ENCODE measurements at places on chromosomes 7 and 10.

DNA sequence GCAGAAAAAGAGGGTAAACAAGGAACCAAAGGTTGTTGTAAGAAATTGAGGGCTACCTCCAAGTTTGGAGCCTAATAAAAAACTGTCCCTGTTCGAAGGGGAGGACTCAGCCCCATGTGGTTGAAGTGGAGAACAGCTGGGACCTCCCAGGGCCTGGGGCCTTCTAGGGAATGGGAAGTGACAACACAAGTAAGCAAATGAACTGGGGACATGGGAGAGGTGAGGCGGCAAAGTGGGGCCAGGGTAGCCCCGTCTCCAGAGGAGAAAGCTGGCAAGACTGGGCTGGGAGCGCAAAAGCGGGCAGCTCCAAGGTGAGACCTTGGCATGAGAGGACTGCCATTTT, 198.1 kb downstream of the ZNF438 start:
- DNase-seq, result no peak

- DNase-seq, result peak; percentile 85
Measured at GRCh38 chr10:31157123-31158010, 125.7 kb upstream of the ZNF438 start.

DNA sequence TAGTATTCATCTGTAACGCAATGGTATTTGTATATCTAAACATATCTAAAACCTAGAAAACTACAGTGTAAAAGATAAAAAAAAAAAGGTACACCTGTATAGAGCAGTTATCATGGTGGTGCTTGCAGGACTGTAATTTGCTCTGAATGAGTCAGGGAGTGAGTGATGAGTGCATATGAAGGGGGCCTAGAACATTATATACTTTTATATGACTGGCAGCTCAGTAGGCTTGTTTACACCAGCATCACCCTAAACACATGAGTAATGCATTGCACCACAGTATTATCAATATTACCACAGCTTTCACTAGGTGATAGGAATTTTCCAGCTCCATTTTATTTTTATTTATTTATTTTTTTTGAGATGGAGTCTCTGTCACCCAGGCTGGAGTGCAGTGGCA, 40.8 kb downstream of the TRIM24 start:
- DNase-seq, result no peak

GRCh38 chr10:114281461-114281860, 42.4 kb downstream of the VWA2 start:
- no peak for DNase-seq

DNA sequence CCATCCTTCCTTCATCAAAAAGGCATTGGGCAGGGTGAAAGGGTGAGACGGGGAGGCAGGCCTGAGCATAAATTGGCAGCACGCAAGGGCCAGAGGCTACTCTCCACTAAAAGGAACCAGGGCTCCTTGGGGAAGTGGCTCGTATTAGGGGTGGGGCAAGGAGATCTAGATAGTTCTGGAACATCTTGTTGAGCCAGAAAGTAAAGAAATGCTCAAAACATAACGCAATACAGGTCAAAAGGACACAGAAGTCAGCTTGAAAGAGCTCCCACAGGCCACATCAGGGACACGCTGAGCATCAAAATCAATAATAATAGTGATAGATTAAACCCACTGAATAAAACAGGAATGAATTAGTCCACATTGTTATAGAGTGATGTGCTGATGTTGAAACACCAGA, 203.1 kb downstream of the ELMO1 start:
- DNase-seq, result no peak

DNA sequence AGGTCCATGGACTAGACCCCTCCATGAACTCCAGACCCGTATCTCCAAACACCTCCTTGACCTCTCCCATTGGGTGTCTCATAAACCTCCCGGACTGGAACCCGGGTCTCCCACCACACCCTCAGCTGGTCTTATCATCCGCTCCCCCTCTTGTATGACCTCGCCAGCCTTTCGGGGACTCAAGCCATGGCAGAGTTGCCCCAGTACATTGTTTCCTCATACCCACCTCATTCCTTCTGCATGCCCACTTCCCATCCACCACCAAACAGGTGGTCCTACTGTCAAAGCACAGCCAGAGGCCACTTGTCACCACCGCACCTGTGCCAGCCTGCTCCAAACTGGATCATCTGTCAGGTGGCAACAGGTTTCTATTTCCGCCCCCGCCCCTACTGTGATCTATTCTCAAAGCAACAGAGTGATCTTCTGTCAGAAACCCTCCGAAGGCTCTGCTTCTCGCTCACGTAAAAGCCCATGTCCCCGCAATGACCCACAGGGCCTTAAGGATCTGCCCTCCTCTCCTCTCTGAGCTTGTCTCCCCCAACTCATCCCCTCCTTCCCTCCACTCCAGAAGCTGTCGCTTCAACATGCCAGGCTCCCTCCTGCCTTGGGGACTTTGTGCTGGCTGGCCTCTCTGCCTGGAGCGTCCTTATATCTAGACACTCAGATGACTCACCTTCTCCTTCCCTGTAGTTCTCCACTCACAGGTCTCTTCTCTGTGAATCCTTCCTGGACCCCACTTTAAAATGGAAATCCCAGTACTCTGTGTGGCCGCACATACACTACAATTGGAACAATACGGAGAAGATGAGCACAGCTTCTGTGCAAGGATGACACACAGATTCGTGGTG, 22.8 kb upstream of the PRKAG2 start:
- peak; percentile 15 for DNase-seq

GRCh38 chr10:65340340-65340739, 1585.5 kb upstream of the LRRTM3 start:
- no peak for DNase-seq

DNA sequence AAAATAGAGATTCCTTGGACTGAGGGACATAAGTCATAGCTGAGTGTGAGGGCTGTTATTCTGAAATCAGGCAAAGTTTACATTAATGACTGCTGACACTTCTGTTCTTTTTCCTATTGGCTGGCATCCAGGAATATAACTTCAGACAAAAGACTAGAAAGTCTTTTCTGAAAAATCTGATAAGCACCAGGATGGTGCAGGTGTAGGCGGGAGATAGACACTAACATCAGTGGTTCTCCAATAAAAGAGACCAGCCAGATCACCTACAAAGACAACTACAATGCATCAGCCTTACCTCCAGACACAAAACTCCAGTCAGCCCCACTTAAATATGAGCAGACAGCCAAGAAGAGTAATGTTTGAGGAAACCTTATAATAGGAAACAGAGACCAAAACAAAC, 168.3 kb upstream of the LRGUK start:
- DNase-seq, result no peak

- no peak for DNase-seq
Measured at GRCh38 chr10:60870803-60871202, 73.2 kb downstream of the RHOBTB1 start.

GRCh38 chr10:13848520-13849445, 262.0 kb downstream of the PRPF18 start:
- no peak for DNase-seq

- DNase-seq, result peak; percentile 91
Measured at GRCh38 chr10:30454744-30455510, 20.9 kb downstream of the MAP3K8 start.

DNA sequence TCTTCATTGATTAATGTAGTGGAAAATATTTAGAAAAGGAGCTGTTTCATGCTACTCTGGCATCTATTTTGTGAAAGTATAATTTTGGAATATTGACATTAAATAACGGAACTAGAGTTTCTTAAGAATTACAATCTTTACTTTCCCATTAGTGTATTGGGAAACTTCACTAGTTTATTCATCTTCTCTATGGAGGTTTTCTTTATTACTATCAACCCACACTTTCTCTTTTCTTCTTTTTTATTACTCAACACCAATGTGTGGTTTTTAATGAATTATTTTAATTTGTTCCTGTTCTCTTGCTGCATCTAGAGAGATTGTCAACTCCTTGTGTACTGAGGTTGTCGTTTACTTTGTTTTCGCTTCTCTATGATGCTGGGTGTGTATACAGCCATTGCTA, 20.4 kb upstream of the ITGB8 start:
- DNase-seq, result no peak

DNA sequence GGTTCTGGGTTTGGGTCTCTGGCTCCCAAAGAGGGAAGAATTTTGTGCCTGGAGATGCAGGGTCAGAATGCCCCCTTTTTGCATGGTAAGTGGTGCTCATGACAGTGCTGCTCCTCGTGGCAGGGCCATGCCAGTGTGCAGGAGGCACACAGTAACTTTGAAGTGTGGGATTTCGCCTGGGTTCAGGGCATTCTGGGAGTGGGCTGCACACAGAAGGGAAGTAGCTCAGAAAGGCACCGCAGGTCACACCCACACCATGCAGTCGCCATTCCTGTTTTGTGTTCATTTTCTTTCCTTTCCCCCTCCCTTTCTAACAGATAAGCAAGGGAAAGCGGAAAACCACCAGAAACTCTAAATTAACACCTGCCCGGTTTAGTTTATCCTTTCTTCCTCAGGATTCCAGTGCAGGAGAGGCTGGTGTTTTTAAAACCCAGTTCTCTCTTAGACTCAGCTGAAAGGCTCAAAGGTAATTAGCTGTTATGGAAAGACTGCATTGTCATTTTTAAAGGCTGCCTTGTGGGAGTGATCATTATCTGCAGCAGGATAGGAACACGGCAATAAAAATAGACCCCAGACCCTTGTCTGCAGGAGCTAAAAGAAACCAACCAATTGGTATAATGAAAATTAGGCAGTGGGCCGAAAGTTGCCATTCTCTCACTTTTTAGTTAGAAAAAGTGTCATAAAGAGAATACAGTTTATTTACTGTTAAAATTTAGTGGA, 50.2 kb downstream of the EEPD1 start:
- DNase-seq, result no peak

GRCh38 chr7:113179313-113179712, 61.0 kb upstream of the SMIM30 start:
- peak; percentile 34 for DNase-seq

DNA sequence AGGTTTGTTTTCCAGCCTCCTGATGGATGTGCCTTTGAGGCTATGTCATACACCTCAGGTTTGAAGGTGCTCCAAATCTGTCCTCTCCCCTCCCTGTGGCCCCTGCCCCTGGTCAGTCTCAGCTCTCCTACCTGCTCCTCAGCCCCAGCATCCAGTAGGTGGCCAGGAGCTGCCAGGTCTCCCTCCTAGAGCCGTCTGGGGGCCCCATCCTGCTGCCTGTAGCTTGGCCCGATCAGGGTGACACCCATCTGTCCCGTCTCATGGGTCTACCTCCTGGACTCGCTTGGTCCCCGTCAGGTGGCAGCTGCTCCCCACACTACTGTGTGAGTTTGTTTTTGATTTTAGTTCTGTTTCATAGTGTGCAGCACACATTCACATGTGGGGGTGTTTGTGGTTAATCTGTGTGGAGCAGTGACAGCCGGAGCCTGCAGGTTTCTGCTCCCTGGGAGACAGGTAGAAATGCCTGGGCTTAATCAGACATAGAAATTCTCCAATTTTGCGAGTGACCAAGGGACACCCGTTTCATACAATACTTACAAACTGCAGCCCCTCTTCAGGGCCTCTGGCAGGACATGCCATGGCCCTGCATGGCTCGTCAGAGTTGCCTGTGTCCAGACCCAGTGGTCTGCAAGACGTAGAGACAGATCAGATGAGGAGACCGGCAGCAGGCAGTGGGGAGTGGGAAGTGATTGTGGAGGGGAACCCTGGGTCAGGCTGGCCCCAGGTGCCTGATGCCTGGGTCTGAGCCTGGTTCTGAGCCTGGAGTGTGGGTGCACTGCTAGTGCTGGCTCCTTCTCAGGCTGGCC, 17.1 kb downstream of the ADCY1 start:
- DNase-seq, result no peak

DNA sequence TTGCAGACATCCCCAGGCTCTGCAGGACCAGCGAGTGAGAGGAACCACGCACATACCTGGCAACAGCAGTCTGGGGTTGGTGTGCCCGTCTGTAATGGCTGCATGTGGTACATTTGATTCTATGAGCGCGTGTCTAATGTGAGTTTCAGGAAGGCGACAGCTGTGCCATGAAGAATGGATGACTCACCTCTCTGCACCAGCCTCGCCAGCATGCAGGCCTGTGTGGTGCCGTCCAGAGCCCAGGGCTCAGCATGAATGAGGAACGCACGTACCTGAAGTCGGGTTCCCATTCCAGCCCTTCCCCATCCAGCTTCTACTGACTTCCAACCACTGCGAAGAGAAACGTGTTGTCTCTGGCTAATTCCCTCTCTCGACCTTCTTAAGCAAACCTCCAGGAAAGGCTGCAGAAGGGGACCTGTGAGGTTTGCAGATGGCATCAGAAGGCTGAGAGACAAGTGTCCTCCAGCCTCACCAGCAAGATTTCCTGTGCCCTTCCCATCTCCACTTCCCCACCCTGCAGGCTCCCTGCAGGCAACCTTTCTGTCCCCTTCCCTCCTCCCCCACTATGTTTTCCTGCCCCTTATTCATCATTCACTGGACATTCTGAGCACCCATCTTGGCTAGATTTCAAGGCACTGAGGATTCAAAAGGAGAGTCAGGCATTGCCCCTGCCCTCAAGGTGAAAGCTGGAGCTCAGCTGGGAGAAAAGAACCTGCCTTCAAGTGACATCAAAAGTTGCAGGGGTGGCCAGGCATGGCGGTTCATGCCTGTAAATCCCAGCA, 54.3 kb downstream of the ASB13 start:
- DNase-seq, result no peak

DNA sequence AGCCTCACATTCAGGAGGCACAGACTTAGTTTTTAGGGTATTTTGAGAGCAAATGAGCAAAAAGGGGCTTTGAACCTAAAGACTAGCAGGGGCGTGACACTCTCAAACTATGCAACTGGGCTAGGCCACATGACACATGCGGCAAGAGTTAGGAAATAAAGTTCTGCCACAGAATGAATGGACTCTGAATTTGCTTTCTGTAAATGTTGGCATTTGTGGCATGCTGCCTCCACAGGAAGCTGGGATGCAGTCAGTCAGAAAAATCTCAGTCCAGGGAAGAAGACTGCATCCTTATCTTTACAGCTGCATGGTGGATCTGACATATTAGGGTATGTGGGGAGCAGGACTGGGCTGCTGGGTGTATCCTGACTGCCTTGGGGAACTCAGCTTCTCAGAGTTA, 181.0 kb downstream of the COBL start:
- no peak for DNase-seq

DNA sequence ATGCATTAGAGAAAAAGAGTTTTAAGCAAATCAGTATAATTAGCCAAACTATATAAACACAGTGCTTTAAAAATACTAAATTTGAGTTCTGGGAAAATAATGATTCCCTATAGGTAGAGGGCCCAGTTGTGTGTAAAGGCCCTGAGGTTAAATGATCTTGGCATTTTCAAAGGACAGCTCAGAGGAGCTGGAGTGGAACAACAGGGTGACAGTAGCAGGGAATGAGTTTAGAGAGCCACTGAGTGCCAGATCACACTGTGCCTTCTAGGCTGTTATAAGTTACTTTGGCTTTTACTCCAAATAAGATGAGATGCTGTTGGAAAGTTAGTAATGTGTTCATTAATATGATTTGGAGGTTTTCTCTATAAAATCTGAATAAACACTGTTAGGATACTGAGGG, 34.6 kb downstream of the VWDE start:
- no peak for DNase-seq

GRCh38 chr7:70770154-70770553, 361.8 kb upstream of the GALNT17 start:
- DNase-seq, result no peak

All from GM23248 (cell line).